ENCODE measurements at places on chromosomes 1 and 21. TPM values are rescaled to one million over a fixed set of nuclear protein-coding genes. Genes with fewer than 3 reads are reported as not detected.

DNA sequence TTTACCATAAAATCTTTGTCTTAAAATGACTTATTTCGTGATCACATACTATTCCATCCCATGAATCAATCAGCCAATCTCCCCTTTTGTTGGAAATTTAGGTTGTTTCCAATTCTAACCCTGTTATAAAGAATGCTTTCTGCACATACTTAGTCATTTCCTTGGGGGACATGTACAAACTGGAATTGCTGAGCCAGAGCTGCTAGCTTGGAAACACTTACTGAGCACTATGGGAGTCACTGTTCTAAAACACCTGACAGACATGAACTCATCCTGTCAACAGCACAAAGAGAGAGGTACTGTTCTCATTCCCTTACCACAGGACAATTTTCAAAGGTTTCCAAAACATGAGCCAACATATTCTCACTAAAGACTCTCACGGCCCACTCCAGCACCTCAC lies 32.1 kb downstream of the AK2 start:
- no peak for DNase-seq

Gene PCBP3
- 1.3 TPM for polyA plus RNA-seq

DNA sequence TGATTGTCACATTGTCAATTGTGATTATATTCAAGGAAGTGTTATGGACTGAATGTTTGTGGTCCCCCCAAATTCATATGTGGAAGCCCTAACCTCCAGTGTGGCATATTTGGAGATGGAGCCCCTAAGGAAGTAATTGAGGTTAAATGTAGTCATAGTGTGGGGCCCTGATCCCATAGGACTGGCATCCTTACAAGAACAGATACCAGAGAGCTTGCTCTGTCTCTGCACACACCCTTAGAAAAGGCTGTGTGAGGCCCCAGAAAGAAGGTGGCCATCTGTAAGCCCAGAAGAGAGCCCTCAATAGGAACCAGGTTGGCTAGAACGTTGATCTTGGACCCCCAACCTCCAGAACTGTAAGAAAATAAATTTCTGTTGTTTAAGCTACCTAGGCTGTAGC lies 28.1 kb downstream of the VANGL1 start:
- no peak for DNase-seq

DNA sequence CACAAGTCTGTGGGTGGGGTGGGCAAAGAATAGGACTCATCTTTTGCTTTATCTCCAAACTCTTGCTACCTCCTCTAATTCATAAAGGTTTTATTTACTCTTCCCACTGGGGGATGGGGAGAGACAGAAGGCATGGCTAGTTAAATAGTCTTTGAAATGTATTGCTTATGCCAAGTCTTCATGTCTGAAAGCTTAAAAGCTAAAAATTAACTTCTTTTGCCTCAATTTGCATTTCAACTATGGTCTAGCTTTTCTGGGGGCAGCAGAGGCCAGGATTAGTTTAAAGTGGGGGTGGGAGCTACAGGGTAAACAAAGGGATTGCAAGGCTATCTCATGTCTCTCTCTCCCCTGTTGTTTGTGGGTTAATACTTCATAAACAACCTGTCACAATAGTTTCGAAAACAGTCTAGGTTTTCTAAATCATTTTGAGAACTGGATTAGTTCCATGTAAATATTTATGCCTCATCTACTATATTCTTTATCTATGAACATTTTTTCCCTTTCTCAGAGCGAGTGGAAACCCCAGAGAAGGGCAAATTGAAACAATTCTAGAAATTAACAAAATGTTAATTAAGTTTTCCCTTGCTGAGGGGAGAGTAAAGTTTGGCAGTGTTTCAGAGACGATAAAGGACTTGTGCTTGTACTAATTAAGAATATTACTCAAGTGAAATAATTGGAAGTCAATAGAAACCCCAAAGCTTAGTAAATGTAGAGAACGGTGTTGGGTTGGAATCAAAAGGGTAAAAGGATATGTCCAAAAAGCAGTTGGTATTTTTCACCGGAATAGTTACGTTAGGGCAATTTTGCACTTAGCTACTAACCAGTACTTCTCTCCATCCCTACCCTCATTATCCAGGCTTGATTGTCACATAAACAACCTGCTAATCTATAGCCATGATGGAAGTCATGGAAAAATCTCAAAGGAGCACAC lies 182.2 kb downstream of the GIPC2 start:
- no peak for DNase-seq

DNA sequence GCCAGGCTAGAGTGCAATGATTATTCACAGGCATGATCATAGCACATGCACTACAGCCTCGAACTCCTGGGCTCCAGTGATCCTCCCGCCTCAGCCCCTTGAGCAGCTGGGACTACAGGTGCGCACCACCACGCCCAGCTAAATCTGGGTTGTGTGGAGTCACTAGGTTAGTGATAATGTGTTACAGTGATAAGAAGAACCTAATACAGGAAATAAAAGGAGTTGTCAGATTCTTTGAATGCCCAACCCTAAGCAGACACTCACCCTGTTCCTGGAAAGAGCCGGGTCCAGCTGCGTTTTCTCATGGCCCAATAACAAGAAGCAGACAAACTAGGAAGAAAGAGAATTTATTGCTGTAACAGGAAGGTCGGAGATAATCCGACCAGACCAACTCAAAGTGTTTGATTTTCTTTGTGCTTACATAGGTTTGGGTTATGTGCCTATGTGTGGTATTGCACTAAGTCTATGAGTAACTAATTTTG lies 8.8 kb downstream of the IFNGR2 start:
- DNase-seq, result no peak

GRCh38 chr21:28325618-28326017 lies 667.1 kb downstream of the LTN1 start:
- no peak for DNase-seq

DNA sequence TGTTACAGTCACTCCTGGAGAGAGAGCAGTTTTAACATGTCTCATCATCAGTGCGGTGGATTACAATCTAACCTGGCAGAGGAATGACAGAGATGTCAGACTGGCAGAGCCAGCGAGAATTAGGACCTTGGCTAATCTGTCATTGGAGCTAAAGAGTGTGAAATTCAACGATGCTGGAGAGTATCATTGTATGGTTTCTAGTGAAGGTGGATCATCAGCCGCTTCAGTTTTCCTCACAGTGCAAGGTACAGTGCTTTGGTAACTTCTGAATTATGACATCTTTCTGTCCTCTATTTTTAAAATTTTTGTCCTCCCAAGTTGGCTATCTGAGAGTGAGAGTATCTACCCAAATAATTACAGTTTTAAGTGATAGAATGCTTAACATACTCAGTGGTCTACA lies 199.4 kb downstream of the HMCN1 start:
- no peak for DNase-seq

Gene TMPRSS3
- 0.13 TPM for polyA plus RNA-seq

- DNase-seq, result peak; percentile 16
Measured at GRCh38 chr1:153122831-153123421, 9.6 kb upstream of the SPRR2F start.

GRCh38 chr1:63807046-63807445 lies 33.2 kb downstream of the ROR1 start:
- no peak for DNase-seq

DNA sequence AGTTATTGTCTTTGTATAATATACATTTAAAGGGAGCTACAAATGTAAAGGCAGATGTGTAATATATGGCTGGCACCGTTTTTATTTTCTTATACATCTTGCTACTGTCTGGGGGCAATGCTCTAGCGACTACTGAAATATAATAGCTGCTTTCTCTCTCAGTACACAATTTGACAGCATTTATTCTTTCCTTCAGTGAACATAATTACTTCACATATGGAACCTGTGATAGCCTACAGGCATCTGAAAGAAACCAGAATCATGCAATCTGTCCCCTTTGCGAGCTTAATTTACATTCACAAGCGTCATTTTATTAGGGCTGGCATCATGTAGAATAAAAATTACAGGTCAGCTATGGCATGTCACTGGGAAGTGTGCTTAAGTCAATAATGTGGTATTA lies 557.5 kb upstream of the PTBP2 start:
- DNase-seq, result no peak

Gene SNX7
- polyA plus RNA-seq, result 27.6 TPM

GRCh38 chr1:54273092-54273794 lies 73.3 kb downstream of the MRPL37 start:
- peak; percentile 96 for DNase-seq

- peak; percentile 36 for DNase-seq
Measured at GRCh38 chr21:36297938-36298572, 21.9 kb upstream of the MORC3 start.

DNA sequence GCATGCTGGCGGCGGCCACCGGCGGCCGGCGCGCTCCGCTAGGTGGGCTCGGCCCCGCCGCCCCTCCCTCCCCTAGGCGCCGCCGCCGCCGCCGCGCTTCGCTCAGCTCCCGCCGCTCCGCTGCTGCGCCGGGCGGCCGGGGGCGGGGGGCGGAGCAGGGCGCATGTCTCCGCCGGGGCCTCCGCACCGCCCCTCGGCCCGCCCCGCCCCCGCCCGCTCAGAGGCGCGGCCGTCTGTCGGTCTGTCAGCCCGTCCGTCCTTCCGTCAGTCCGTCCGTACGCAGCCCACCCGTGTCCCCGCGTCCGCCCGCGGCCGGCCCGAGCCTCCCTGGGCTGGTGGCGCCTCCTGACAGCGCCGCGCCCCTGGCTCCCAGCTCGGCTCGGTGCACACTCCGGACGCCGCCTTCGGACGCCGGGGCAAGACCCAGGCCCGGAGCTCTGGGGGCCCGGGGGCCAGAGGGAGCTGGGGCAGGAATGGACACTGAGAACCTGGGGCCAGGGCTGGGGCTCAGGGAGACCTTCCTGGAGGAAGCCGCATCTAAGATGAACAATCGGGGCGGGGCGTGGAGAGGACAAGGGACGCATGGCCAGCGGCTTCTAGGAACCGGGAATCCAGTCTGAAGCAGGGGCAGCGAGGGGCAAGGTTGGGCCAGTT lies at the start of gene GPR153:
Gene GPR153 (minus strand): TSS at position 138 of the 654 bp plus-strand sequence. CDS start 6,193 bp downstream, outside the sequence.
- no peak for DNase-seq

Gene ELF3
- polyA plus RNA-seq, result 1.4 TPM

DNA sequence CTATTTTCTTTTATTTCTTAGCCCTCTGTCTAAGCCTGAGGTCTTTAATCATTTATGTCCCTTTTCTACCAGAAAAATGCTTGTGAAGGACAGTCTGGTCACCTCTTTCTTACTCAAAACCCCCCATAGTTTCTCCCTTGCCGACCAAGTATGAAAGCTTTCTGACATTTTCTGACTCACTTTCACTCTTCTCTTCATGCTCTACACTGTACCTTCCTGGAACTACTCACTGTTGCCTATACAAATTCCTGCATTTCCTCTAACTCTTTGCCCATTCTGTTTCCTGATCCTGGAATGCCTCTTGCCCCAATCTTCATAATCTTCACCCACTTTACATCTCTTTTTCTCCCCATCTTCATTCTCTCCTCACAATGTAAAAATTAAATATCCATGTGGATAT lies 380.0 kb downstream of the HHIPL2 start:
- no peak for DNase-seq

DNA sequence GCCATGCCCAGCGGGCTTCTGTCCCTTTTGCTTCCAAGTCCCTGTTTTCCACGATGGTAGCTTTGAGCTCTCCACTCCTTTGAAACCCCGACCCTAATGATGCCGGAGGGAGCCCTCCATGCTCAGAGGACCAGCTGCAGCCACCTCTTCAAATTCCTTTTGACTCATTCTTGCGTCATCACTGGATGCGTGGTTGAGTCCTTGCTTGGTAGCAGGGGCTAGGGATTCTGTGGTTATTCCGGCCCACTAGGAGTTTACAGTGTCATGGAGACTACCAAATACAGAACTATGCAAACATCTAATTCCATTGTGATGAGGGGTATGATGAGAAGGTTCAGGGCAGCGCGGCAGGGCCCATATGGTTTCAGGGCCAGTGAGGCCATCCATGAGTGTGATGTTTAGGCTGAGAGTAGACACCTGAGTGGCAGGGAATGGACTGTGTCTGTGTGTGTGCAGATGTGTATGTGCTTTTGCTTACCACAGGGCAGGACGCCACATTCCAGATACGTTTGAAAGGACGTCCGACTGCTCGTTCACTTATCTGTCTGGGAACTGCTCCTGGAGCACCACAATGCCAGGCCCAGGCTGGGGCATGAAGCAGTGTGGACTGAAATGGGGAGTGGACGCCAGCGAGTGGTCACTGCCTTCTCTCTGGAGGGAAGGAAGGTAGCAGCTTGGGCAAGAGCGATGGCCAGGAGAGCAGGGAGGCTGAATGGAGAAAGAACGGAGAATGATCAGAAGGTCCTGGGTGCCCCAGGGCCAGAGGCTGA lies 30.4 kb upstream of the ZBTB21 start:
- DNase-seq, result no peak

- peak; percentile 32 for DNase-seq
Measured at GRCh38 chr1:93446837-93447451, 974 bp upstream of the FNBP1L start.

DNA sequence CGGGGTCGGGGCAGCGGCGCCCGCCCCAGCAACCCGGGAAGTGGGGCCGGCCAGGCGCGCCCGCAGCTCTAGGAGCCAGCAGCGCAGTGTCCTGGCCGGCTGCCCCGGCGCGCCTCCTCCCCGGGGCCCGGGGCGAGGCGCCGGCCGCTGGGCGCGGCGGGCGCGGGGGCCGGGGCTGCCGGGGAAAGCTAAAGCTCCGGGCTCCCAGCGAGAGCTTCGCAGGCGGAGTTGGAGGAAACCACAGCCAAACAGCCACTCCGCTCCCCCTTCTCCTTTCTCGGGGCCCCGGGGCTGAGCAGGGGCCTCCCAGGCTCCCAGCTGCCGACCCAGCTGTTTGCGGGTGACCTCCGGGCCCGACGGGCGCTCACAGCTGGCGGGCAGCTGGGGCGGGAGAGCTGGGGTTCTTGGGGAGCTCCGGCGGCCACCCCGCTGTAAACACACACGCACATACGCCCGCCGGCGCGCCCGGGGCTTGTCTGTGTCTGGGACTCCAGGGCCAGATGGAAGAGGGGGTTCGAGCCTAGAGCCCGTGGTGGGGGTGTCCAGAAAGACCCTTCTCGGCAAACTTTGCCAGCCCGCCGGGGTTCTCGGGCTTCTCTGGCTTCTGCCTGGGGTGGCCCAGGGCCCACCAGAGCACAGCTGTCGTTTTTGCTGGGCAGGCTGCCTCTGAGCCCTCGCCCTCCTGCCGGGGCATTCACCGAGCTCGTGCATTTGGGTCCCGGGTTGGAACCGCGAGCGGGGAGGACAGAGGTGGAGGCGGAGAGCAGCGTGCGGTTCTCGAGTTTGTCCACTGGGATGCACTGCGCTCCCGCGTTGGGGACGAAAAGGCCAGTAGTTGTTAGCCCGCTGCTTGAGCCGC lies 1.5 kb downstream of the AJAP1 start:
- peak; percentile 90 for DNase-seq

GRCh38 chr21:16751695-16752474 lies 761.0 kb upstream of the CXADR start:
- no peak for DNase-seq

Gene ST6GALNAC3
- polyA plus RNA-seq, result 8.6 TPM

DNA sequence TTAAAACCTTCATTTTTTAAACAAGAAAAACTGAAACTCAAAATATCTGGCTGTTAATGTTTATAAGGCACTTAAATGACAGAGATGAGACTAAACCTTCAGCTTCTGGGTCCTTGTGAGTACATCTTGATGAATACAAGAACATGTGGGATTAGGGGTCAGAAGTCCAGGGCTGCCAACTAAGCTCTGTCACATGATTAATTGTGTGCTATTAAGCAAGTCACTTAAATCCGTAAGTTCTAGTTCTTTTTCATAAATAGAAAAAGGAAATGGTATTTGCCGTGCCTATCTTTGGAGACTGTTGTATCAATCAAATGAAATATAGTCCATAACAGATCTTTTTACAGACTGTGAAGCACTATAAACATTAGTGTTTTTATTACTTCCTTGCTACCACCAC lies 43.2 kb upstream of the KCTD3 start:
- no peak for DNase-seq

- DNase-seq, result no peak
Measured at GRCh38 chr1:69739251-69739605, 171.5 kb downstream of the LRRC7 start.
